ENCODE measurements at places on chromosomes 16 and 17. TPM values are rescaled to one million over a fixed set of nuclear protein-coding genes. Genes with fewer than 3 reads are reported as not detected.
A peak's percentile ranks its signal among the peaks of the same experiment; 100 is the strongest.

LCAT gene
- 20.3 TPM for total RNA-seq

GRCh38 chr16:71623597-71623996, 2.4 kb upstream of the MARVELD3 start:
- DNase-seq, result no peak

TEX2 gene
- total RNA-seq, result 13.1 TPM

SECTM1 gene
- 6.1 TPM for total RNA-seq

GRCh38 chr17:30093463-30094147, 23.0 kb upstream of the NSRP1 start:
- peak; percentile 52 for DNase-seq

DNA sequence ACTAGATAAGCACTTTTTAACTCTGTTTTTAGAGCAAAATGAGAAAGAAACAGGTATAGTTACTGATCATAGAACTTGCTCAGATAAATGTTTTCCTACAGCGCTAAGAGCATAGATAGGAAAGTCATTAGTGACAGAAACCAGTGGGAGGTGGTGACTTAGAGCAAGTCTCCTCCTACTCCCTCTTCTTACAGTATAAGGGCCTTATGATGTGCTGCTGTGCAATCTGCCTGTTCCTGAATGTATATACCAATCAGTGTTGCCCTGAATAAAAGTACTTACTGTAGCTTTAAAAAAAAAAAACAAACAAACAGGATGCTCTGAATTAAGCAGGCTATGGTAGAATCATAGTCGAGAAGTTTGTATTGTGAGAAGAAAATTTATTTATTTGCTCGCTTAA, 23.3 kb upstream of the RASL10B start:
- DNase-seq, result no peak

GRCh38 chr17:19757536-19758180, 9.6 kb upstream of the ALDH3A1 start:
- DNase-seq, result no peak

- DNase-seq, result no peak
Observed at GRCh38 chr17:66420961-66421371, 118.6 kb downstream of the PRKCA start.

DNA sequence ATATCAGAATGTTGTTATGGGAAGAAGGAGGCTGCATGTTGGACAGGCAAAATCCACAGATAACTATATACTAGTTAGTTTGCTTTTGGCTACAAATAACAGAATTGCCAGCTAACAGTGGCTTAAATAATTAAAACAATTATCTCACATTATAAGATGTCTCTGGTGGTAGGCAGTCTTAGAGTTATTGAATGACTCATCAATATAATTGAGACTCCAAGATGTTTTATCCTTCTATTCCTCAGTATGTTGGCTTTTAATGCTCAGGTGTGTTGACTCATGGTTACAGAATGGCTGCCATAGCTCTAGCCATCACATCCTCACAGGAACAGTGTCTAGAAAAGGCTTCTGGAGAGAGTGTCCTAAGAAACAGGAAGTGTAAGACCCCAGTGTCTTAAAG, 11.1 kb downstream of the CHP2 start:
- no peak for DNase-seq

TP53TG3B gene
- not detected for total RNA-seq

- no peak for DNase-seq
Observed at GRCh38 chr16:66342294-66342900, 24.1 kb upstream of the CDH5 start.

PRAC2 gene
- not detected for total RNA-seq

GRCh38 chr17:35878361-35878760, 1.8 kb downstream of the CCL5 start:
- no peak for DNase-seq

- DNase-seq, result no peak
Observed at GRCh38 chr17:11001651-11002050, 163.8 kb upstream of the PIRT start.

DNA sequence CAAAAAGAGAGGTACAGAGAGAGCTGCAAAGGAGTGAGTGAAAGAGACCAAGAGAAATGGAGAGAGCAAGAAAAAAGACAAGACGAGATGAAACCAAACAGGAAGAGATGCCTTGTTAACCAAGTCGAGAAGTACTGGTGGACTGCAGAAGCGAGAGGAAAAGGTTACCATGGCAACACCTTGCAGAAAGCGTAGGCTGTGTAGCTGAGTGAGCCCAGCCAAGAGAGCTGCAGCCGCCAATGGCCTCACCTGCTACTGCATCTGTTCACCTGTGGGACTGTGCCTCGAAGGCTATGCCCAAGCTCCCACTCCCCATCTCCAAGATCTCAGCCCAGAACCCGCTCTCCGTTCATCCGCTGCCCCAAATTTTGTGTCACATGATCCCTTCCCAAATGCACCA, 161.3 kb downstream of the SLC39A11 start:
- DNase-seq, result no peak

DNA sequence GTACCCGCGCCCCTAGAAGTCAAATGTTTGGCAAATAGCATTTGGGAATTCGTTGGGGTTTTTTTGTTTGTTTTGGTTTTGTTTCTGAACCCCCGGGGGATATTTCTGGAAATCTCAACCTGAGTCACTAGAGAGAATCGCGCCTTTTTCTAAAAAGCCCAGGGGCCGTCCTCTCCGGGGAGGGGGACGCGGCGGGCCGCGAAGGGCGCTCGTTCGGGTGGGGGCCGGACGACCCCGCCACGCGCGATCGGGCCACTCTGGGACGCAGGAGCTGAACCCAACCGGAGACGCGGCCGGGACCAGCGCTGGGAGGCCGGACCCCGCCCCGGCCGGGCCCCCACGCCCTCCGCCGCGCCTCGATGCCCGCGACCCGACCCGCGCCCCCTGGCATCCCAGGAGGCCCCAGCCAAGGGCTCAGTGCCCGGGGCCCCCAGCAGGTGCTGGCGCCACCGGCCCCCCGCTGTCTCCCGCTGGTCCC, 302 bp downstream of the LITAF start:
- DNase-seq, result no peak

GRCh38 chr16:22969567-22969966, 155.6 kb downstream of the HS3ST2 start:
- no peak for DNase-seq
